ENCODE measurements at places on chromosomes 1 and 21. TPM values are rescaled to one million over a fixed set of nuclear protein-coding genes. Genes with fewer than 3 reads are reported as not detected.

DNA sequence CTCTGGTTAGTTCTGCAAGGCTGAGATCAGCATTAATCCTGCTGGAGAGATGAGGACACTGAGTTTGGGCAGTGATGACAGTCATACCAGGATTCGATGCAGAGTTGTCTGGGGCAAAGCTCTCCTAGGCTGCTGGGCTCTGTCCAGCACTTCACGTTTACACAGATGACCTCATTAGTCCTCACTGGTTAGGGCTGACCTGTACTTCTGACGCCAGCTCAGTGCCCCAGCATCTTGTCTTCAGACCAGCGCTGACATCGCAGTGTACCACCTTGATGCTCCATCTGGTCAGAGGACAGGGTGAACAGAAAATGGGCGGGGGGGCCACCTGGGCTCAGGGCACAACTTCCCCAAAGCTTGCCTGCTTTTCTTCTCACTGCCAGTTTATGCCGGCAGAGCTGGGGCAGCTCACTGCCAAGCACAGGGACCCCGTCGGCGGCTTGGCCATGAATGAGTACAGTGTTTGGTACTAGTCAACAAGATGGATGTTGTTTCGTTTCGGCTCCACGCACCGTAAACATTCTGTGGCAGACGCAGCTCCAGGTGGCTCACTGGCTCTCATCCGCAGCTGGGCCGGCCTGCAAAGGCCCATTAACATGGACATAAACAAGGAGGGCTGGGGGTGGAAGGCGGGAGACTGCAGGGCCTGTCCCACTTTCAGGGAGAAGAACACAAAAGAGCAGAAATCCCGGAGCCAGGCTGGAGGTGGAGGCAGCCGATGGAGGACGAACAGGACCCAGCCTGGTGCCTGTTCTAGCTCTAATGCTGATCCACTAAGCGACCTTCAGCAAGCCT, 118.7 kb downstream of the GLIS1 start:
- H3K27me3 ChIP-seq: no peaks in the 10 kb centered on the region
- no peak for DNase-seq
- H3K36me3 ChIP-seq: no peaks in the 10 kb centered on the region
- peaks cover under 1% of the 10 kb centered on the region for H3K4me1 ChIP-seq
- no peak overlapping the region for H3K4me3 ChIP-seq

DNA sequence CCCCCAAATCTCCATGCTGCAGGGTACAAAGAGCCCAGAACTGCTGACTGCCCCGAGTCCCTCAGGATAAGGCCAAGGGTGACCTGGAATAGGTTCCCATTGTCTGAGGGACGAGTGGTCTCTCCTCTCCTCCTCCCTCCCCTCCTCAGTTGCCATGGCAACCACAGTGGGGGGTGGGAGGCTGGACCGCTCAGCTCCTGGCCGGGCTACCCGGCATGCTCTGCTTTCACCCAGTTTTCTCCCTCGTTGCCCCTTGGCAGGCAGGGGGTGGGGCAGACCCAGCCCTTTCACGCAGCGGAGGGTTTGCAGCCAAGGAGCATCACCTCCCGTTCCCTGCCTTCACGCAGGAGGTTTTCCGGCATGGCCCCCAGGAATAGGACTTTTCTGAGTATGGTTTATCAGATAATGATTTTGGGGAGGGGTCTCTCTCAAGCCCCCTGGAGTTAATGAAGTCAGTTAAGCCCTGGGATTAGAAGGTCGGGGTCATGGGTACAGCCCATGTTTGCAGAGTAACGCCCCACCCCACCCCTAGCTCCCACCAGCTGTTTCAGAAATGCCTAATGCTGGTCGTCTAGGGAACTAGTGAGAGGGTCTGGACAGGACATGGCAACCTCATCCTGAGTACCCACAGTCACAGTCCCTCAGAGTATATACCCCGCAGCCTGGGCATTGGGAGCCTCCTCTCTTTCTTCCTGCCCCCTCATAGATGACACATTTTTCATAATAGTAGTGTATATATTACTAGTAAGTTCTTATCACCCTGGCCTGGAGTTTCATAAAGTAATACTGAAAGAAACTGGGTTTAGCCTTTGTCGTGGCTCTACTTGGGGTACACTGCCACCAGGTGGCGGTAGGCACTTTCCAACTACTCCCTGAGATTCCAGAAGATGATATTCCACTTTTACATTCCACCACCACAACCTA, 20.7 kb downstream of the C1QB start:
- H3K36me3 ChIP-seq: no peaks in the 10 kb centered on the region
- peak; percentile 80 for DNase-seq
- peaks cover 25% of the 10 kb centered on the region for H3K4me1 ChIP-seq
- no peak overlapping the region for H3K4me3 ChIP-seq
- no peak overlapping the region for H3K27ac ChIP-seq

DNA sequence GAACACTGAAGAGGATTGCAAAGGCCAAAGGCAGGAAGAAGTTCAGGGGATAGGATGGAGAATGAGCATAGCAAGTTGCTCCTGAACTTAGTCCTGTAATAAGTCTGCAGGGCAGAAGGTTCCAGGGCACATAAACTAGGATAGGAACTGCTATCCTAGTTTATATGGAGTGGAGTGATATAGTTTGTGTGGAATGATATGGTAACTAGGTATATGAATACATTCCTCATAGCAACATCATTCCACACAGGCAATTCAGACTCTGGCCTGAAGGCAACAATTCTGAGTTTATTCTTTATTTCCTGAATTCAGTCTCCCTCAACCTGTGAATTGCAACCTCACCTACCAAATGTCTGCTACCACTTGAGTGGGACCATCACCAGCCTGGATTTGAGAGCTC, 154.9 kb upstream of the GREM2 start:
- H3K27ac ChIP-seq: no peak overlapping the region
- H3K36me3 ChIP-seq: no peaks in the 10 kb centered on the region

DNA sequence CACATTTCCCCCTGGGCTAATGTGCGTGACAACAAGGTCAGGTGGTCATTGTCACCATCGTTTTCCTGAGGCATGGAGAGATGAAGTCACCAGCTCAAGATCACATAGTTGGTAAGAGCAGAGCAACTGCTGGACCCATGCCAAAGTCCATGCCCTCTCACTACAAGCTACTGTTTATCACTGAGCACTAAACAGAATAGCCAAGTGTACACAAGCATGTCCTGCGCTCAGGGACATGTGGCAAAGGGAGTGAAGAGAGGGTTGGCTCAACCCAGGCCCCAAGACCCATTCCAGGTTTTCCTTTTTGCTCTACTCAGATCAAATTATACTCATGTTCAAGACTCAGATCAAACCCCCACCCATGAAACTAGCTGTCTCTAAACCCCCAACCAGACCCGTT, 20.8 kb downstream of the LRRC52 start:
- no peak overlapping the region for H3K27ac ChIP-seq
- DNase-seq: no peak
- H3K27me3 ChIP-seq: peaks cover 3% of the 10 kb centered on the region

DNA sequence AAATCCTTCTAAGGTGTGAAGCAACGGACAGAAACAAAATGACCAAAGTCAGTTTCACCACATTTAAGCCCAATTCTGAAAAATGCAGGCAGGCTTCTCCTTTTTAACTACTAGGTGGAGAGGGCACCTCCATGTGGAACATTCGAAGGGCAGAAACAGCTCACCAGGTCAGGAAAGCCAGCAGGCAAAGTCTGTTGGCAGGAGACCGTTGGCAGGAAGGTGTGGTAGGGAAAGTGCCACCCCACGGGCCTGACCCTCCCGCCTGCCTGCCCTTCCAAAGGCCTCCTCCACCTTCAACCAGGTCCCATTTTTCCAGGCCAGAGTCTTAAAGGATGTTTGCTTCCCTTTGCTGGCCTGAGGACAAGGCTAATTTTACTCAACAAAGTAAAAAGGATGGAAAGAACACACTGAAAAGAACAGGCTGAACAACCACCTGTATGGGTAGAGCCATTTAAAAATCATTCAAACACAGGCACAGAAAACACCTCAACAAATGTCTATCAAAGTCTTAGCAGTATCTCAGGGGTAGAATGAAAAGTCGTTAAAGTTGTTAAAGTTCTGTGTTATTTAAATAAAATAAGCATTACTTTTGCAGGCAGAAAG, 26.4 kb downstream of the CAPZB start:
- peaks cover 55% of the 10 kb centered on the region for H3K4me1 ChIP-seq
- H3K27ac ChIP-seq: no peak overlapping the region
- no peak for DNase-seq
- H3K36me3 ChIP-seq: no peaks in the 10 kb centered on the region
- no peak overlapping the region for H3K4me3 ChIP-seq

DNA sequence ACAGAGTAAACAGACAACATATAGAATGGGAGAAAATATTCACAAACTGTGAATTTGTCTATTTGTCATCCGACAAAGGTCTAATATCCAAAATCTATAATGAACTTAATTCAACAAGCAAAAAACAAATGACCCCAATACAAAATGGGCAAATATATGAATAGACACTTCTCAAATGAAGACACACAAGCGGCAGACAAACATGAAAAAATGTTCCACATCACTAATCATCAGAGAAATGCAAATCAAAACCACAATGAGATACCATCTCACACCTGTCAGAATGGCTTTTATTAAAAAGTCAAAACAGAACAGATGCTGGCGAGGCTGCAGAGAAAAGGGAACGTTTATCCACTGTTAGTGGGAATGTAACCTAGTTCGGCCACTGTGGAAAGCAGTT, 72.7 kb downstream of the SMYD3 start:
- no peaks in the 10 kb centered on the region for H3K36me3 ChIP-seq
- no peak overlapping the region for H3K4me3 ChIP-seq
- no peak for DNase-seq
- H3K27ac ChIP-seq: no peak overlapping the region

The TNFRSF18 gene
- total RNA-seq: 2.7 TPM

Data from muscle of leg (tissue), 16 donors.